ENCODE measurements at places on chromosomes 16 and 17.

DNA sequence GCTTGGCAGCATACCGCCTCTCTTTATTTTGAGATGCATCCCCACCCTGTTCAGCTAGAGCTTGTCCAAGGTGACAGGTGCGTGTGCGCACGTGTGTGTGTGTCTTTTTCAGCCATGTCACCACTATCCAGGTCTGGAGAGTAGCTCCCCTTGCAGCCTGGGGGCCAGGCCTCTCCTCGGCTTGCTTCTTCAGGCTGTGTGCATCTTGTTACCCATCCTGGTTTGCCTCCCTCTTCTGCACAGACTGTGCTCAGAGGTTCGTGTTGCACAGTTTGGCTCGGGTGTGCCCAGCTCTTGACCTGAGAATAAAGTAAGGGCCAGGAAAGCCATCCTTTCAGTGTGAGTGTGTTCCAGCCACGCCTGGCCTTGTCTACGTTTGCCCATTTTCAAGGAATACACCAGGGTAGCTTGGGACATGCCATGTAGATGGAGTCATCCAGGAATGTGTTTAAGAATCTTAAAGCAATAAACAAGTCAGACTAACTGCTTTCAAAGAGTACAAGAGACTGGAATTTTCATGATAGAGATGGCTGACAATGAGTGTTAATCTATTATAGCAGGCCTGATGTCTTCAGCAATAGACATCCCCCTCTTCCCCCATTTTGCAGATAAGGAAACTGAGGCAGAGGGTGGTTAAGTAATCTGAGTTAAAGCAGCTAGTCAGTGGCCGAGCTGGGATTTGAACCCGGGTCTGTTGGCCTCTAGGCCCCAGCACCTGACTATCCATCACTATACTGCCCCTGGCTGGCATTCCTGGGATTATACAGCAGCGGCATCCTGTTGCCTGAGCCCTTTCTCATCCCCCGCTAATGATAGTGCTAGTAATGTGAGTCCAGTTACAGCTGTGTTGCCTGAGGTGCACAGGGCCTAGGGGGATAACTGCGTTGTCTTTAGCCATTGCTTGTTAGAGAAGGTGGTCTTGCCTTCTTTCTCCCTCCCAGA lies 77.9 kb downstream of the KSR1 start:
- DNase-seq = no peak

GRCh38 chr16:23252310-23252709 lies 49.8 kb upstream of the SCNN1B start:
- peak; percentile 25 for DNase-seq

DNA sequence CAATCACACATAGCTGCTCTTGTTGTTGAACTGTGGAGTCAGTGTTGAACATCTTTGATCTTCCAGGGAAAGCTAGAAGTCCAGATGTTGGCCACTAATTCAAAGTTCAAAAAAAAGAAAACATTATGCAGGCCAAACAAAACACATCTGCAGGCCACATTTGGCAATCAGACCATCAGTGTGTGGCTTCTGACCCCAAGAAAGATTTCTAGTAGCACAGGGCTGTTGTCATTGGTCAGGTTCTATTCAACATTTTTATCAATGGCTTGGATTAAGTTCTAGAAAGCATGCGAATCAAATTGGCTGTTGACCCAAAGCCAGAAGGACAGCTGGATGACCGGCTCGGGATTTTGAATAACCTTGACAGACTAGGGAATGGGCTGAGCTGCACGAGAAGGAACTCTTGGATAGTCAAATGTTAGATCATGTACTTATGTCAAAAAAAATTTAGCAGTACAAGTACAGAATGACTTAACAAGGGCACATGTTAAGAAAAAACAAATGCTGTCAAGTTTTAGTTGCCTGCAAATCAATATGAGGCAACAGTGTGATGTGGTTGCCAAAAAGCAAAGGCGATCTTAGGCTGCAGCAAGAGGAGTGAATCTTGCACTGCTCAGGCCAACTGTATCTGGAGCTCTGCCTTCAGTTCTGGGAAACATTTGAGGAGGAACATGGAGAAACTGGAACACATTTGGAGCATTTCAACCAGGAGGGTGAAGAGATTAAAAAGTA lies 187.6 kb downstream of the RGS9 start:
- DNase-seq = no peak

DNA sequence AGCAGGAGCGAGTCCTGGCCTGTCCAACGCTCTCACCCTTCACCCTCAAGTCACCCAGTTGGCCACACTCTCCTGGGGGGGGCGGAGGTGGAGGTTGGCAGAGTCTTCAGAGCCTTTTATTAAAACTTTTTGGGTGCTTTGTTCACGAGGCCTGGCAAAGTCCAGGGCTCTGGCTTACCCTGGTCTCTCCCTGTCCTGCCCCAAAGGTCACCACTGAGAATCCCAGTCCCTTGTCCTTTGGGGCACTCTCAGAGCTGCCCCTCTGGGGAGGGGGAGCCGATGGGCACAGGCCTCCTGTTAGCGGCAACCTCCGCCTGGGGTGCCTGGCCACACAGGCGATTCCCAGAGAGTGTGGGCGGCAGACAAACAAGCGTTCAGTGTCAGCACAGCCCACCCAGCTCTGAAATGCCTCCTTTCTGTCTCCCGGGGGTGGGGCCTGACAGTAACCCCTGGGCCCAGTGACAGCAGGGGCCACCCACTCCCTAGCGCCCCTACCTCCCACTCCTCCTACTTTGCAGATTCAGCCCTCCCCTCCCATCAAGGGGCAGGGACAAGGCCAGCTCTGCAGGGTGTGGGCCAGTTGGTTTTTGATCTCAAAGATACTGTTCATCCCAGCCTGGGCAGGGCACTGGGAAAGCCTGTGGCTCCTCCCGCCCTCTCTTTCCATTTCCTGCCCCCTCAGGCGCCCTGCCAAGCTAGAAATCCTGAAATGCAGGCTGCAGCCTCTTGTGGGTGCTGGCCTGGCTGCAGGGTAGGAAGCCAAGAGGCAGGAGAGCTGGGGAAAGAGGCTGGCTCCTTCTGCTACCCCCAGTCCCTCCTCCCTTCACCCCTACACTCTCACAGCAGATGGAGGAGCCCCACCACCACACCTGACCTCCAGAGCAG lies 36.6 kb upstream of the EMP2 start:
- DNase-seq = no peak

DNA sequence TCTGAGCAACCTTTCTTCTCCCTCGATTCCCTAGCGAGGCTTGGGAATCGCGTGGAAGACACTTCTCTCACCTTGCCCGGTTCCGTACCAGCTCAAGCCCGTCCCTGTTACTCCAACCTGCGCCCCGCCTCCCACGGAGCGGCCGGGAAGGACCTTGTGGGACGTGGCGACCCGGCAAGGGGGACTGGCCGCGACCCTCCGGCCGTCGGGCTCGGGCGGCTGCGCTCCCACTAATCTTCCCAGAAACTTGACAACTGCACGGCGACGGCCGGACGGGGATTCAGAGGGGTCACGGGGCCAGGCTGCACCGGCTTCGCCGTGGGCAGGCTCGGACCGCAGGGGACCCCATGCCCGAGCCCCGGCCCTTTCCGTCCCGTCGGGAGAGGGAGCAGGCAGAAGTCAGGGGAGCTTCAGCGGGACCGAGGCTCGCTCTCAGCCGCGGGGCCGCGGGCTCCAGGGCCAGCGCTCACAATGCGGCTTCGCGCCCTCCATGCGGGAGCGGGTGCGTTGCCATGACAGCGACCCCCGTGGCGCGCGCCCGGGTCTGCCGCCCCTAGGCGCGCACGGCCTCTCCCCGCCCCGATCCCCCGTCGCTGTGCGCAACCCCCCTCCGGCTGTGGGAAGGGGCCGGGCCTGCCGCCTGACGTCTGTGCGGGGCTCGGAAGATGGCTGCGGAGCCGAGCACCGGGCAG lies at the start of gene SGSM2:
TSS of gene SGSM2 (plus strand) at position 650 of the 692 bp plus-strand sequence. CDS start 188 bp downstream, outside the sequence.
- peak; percentile 73 for DNase-seq

GRCh38 chr16:30721606-30722005 lies 22.6 kb downstream of the SRCAP start:
- no peak for DNase-seq

- DNase-seq = no peak
Measured at GRCh38 chr16:86355531-86355930, 154.8 kb upstream of the FOXF1 start.

GRCh38 chr17:42163113-42163512 lies 8.3 kb upstream of the RAB5C start:
- peak; percentile 67 for DNase-seq

GRCh38 chr16:85884808-85885463 lies 14.0 kb upstream of the IRF8 start:
- DNase-seq = no peak

DNA sequence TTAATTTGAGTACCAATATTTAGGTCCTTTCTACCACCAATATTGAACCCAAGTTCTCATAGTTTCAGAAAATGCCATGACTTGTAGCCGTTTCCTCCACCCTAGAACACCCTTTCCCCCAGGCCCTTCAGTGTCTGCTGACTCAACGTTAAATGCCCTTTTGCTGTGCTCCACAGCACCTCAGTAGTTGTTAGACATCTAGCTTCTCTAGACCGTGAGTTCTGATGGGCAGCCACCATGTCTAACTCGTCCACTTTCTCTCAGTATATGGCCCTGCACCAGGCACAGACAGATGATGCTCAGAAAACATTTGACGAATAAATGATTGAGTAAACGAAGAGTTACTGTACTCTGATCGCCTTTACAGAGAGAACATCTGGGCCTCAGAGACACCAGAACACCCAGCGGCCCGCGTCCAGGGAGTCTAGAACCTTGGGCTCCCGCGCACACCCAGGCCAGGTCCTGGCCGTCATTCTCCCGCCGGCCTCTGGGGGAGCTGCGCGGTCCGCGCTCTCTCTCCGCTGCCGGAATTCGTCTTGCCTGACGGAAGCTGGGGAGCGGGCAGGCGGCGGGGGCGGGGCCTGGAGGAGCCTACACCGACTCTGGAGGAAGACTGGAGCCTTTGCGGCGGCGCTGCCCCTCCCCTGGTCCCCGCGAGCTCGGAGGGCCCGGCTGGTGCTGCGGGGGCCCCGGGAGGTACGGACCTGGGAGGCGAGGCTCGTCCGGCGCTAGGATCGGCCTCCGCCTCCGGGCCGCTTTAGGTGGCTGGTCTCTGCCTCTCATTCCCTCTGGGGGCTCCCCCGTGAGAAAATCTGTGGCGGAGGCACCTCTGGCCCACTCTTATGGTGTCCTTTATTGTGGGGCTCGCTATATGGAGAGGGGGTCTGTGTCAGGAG lies at the start of gene NKIRAS2:
TSS of gene NKIRAS2 (plus strand) at position 582 of the 896 bp plus-strand sequence. CDS start 1,488 bp downstream, outside the sequence.
- DNase-seq = peak; percentile 96

DNA sequence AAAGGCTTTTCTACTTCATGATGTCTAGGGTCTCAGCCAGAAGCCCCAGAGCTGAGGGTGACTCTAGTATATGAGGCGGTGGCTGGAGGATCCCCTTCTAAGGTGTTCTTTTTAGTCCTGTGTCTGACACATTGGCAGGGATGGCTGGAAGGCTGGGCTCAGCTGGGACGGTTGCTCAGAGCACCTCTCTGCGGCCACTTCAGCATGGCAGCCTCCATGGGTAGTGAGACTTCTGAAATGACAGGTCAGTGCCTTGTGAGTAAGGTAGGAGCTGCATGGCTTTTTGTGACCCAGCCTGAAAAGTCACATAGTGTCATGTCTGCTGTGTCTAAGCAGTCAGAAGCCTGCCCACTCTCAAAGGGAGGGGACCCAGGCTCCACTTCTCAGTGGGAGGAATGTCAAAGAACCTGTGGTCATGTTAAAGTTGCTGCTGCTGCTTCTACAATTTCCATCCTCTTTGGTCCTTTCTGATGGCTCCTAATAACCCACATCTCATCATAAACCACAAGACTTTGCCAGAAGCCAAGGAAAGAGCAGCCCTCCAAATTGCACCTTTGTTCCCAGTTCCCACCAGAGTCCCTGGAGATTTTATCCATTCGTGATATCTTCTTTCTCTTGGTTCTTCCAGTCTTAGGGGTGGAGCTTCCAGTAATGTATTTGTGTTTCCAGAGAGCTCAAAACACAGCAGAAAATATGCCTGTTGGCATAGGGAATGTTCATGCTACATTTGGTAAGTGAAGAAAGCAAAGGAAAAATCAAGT lies 15.4 kb upstream of the KCNG4 start:
- DNase-seq = no peak

GRCh38 chr17:80781807-80782277 lies 209.8 kb upstream of the CHMP6 start:
- no peak for DNase-seq

DNA sequence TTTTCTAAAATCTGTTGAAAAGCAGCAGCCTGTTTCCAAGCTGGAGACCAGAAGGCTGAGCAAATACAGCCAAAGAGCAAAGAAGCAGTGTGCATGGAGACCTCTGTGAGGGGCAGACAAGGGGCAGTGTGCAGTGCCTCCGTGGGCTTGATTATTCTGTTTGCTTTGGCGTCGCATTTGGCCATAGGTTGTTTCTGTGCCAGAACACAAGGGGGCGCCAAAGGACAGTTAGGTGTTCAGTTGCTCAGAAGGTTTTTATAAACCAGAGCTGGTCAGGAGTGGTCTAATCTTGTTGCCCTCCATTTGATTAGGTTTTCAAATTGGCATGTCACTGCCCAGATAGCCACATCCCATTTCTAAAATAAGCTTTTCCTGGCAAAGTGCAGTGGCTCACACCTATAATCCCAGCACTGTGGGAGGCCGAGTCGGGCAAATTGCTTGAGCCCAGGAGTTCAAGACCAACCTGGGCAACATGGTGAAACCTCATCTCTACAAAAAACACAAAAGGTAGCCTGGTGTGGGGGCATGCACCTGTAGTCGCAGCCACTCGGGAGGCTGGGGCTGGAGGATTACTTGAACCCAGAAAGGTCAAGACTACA lies 10.6 kb downstream of the MYH3 start:
- peak; percentile 77 for DNase-seq

- no peak for DNase-seq
Measured at GRCh38 chr16:78489072-78489471, 389.6 kb downstream of the WWOX start.

- no peak for DNase-seq
Measured at GRCh38 chr16:4373356-4373908, 1.8 kb downstream of the VASN start.

GRCh38 chr16:12587170-12587569 lies 216.5 kb downstream of the CPPED1 start:
- DNase-seq = no peak

GRCh38 chr17:5816491-5817070 lies 232.3 kb upstream of the NLRP1 start:
- no peak for DNase-seq

- no peak for DNase-seq
Measured at GRCh38 chr16:17395849-17396480, 74.8 kb downstream of the XYLT1 start.

- no peak for DNase-seq
Measured at GRCh38 chr16:19701091-19701490, 16.9 kb downstream of the KNOP1 start.

- no peak for DNase-seq
Measured at GRCh38 chr17:76981545-76982295, 113.5 kb downstream of the MGAT5B start.

- DNase-seq = no peak
Measured at GRCh38 chr17:78438694-78439325, 60.4 kb downstream of the PGS1 start.

DNA sequence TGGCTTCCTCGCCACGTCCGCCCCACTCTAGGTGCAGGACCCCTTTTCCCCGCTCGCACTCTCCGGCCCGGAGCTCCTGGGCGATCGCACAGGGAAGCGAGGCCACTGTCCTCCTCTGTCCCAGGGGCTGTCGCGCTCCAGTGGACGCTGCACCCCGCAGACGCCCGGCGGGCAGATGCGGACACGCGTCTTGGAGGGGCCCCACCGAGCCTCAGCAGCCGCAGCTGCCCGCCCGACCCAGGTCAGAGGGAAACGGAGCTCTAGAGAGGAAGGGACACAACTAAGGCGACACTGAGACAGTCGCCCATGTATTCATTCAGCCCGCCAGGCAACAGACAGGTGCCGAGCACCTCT lies 726 bp upstream of the SLC13A5 start:
- DNase-seq = no peak
